ENCODE measurements at places on chromosomes 2 and 18.

- H3K27me3 ChIP-seq, result peaks cover 63% of the 10 kb centered on the region
- H3K4me3 ChIP-seq, result peak overlapping the region; percentile 38
- H3K27ac ChIP-seq, result no peak overlapping the region
- no peaks in the 10 kb centered on the region for H3K36me3 ChIP-seq
These were observed 6.7 kb upstream of the DLX2 start for GRCh38 chr2:172109256-172109987.

GRCh38 chr2:7377916-7378569 lies 460.8 kb downstream of the RNF144A start:
- H3K27ac ChIP-seq, result no peak overlapping the region
- H3K4me1 ChIP-seq, result no peaks in the 10 kb centered on the region
- no peaks in the 10 kb centered on the region for H3K27me3 ChIP-seq

DNA sequence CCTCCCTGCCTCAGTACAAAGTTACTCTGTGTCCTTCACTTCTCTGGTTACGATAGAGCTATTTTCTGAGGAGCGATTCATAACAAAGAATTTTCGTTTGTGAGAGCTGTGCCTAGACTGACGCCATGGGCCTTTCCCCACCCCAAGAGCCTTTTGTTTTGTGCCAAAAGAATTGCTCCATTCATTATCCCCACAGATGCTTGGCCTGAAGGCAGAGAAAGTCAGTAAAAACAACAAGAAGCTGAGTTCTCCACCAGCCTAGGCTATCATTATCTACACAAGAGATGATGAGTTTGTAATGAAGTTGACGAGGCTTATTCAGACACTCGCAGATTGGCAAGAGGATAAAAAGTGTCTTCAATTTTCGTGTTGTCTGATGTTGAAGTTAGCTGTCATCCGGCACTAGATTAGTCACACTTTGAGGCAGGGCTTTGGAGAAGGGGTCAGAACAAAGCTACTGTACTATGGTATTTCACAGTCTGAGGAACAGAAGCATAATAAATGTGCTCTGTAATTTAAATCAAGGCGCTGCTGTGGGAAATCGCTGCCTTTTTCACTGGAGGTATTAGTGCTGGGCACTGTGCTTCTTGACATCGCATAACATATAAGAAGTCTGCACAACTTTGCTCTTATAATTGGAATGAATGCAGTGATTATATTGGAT lies 278.4 kb upstream of the FIGN start:
- no peaks in the 10 kb centered on the region for H3K36me3 ChIP-seq
- H3K27me3 ChIP-seq, result no peaks in the 10 kb centered on the region
- H3K27ac ChIP-seq, result no peak overlapping the region
- H3K4me3 ChIP-seq, result no peak overlapping the region

- H3K27me3 ChIP-seq, result no peaks in the 10 kb centered on the region
- no peaks in the 10 kb centered on the region for H3K36me3 ChIP-seq
- no peak for DNase-seq
- no peaks in the 10 kb centered on the region for H3K4me1 ChIP-seq
These were observed 67.7 kb upstream of the COL5A2 start for GRCh38 chr2:189247276-189247675.

GRCh38 chr18:42730272-42730671 lies 385.2 kb downstream of the RIT2 start:
- no peaks in the 10 kb centered on the region for H3K27me3 ChIP-seq
- no peak overlapping the region for H3K4me3 ChIP-seq
- no peak overlapping the region for H3K27ac ChIP-seq
- no peak for DNase-seq
- H3K4me1 ChIP-seq, result no peaks in the 10 kb centered on the region
- no peaks in the 10 kb centered on the region for H3K36me3 ChIP-seq

Data from H1 (cell line).